CD4-positive, alpha-beta T cell (primary cell): ENCODE measurements at places on chromosomes 3 and 15. TPM values are rescaled to one million over a fixed set of nuclear protein-coding genes. Genes with fewer than 3 reads are reported as not detected.

DNA sequence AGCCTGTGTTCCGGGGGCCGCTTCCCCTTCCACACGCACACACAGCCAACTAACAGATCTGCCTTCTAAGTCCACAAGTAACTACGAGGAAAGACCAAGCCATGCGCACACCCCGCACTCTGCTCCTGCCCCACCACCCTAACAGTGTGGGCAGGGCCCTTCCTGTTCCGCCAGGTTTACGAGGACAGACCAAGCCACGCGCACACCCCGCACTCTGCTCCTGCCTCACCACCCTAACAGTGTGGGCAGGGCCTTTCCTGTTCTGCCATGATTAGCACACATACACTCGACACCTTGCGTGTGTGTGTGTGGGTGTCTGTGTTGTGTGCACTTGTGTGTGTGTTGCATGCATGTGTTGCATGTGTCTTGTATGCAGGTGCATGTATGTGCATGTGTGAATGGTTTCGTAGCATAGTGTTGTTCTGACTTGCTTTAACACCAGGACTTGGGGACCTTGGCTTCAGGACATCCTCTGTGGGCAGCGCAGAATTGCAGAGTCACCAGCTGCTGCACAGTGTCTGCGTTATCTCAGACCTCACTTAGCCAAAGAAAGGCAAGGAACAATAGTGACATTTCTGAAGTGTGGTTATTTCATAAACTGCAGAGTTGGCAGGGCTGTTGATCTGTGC is 114.4 kb downstream of the CHSY1 start:
- no peak for DNase-seq
- H3K27me3 ChIP-seq, result no peaks in the 10 kb centered on the region
- H3K27ac ChIP-seq, result no peak overlapping the region
- no peaks in the 10 kb centered on the region for H3K36me3 ChIP-seq

DNA sequence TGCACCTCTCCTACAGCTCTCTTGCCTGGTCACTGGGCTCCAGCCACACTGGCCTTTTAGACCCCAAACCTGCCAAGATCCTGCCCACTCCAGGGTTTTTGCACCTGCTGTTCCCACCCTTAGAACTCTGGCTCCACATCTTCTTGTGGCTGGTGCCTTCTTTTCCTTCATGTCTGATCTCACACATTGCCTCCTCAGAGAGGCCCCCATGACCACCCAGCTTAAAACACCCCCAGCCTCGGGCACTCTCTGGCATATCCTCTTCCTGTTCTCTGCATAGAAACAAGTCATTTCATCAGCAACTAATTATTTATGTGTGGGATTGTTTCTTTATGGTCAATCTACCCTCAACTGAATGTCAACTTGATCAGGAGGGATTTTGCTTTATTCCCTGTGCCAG is 14.0 kb upstream of the AMOTL2 start:
- no peak for DNase-seq
- H3K4me1 ChIP-seq, result no peaks in the 10 kb centered on the region
- no peak overlapping the region for H3K4me3 ChIP-seq
- H3K27me3 ChIP-seq, result no peaks in the 10 kb centered on the region

DNA sequence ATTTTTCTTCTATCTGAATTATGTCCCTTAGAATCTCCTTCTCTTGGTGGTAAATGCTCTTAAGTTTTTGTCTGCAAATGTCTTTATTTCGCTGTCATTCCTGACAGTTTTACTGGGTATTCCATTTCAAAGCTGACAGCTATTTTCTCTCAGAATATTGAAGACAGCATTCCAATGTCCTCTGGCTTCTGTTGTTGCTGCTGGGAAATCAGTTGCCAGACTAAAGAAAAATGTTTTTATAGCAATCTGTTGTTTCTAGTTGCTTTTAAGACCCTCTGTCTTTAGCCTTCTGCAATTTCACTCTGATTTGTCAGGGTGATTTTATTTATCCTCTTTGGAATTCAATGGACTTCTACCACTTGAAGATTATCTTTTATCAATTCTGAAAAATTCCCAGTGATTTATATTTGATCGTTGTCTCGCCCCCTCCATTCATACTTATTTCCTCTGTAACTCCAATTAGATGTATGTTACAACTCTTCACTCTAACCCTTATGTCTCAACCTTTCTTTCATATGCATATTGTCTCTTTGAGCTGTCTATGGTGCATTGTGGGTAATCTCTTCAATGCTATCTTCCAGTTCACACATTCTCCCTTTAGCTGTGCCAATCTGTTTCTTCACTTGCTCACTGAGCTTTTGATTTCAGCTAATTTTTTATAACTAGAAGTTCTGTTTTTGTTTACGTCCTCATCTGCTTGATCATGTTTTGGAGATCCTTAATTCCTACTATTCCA is 23.5 kb downstream of the UBXN7 start:
- H3K4me1 ChIP-seq, result no peaks in the 10 kb centered on the region
- no peak overlapping the region for H3K4me3 ChIP-seq
- no peak overlapping the region for H3K27ac ChIP-seq

- no peaks in the 10 kb centered on the region for H3K36me3 ChIP-seq
- H3K27me3 ChIP-seq, result no peaks in the 10 kb centered on the region
- DNase-seq, result no peak
- H3K4me1 ChIP-seq, result no peaks in the 10 kb centered on the region
These were observed 35.5 kb downstream of the NFKBIZ start for GRCh38 chr3:101884776-101885175.

DNA sequence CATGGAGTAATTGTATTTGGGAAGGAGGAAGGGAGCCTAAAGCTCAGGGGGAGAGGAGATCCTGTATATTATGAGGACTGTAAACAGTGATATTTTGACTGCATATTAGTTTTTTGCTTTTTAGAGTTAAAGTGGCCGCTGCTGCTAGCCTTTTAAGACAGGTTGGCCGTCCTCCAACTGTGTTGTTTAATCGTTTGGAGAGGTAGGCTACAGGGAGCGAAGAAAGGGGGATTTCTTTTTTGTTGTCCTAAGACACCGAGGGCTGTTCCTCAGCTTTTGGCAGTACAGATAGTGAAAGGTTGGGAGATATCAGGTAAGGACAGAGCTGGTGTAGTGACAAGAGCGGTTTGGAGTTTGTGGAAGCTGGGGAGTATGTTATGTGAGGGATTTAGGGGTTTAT is 38.2 kb upstream of the RNF7 start:
- H3K4me3 ChIP-seq, result no peak overlapping the region
- no peaks in the 10 kb centered on the region for H3K27me3 ChIP-seq
- DNase-seq, result no peak

- no peaks in the 10 kb centered on the region for H3K36me3 ChIP-seq
- no peak overlapping the region for H3K4me3 ChIP-seq
- H3K4me1 ChIP-seq, result no peaks in the 10 kb centered on the region
- H3K27me3 ChIP-seq, result no peaks in the 10 kb centered on the region
- H3K27ac ChIP-seq, result no peak overlapping the region
These were observed 1003.7 kb downstream of the MCTP2 start for GRCh38 chr15:95235033-95235432.

DNA sequence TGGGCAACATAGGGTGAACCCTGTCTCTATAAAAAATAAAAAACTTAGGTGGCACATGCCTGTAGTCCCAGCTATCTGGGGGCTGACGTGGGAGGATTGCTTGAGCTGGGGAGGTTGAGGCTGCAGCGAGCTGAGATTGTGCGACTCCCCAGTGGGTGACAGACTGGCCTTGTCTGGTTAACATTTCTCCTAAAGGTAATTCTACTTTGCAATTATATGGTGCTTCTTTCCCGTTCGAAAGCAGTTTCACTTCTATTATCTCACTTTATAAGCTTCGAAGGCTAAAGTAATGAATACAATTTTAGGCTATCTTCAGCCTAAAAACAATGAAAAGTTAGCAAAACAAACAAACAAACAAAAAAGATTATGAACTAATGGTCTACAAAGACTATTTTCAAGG is 35.3 kb downstream of the COMMD2 start:
- no peaks in the 10 kb centered on the region for H3K27me3 ChIP-seq
- no peak overlapping the region for H3K27ac ChIP-seq
- no peak for DNase-seq
- H3K4me1 ChIP-seq, result no peaks in the 10 kb centered on the region
- no peaks in the 10 kb centered on the region for H3K36me3 ChIP-seq

- H3K4me1 ChIP-seq, result no peaks in the 10 kb centered on the region
- no peak for DNase-seq
- H3K27ac ChIP-seq, result no peak overlapping the region
- no peak overlapping the region for H3K4me3 ChIP-seq
- H3K27me3 ChIP-seq, result no peaks in the 10 kb centered on the region
These were observed 68.9 kb upstream of the ZNF280D start for GRCh38 chr15:56802161-56802560.

- H3K27me3 ChIP-seq, result no peaks in the 10 kb centered on the region
- H3K4me1 ChIP-seq, result peaks cover 25% of the 10 kb centered on the region
- no peak for DNase-seq
- H3K36me3 ChIP-seq, result peaks cover 54% of the 10 kb centered on the region
- H3K27ac ChIP-seq, result peak overlapping the region; percentile 71
- H3K4me3 ChIP-seq, result peak overlapping the region; percentile 98
These were observed 518 bp downstream of the QARS1 start for GRCh38 chr3:49104052-49104426.

The CADPS gene
- total RNA-seq, result not detected

The CCR1 gene
- 0.38 TPM for total RNA-seq

The SLC28A1 gene
- total RNA-seq, result not detected

The GOLGA8T gene
- not detected for total RNA-seq
